ENCODE measurements at places on chromosomes 11 and 22. TPM values are rescaled to one million over a fixed set of nuclear protein-coding genes. Genes with fewer than 3 reads are reported as not detected.

CARNS1 gene
- 0.20 TPM for total RNA-seq

OR56A1 gene
- not detected for total RNA-seq

CATSPERZ gene
- 2.1 TPM for total RNA-seq

OR2AG1 gene
- total RNA-seq, result not detected

ALKBH3 gene
- total RNA-seq, result 26.0 TPM

GRM5 gene
- total RNA-seq, result not detected

RAB36 gene
- total RNA-seq, result 7.8 TPM

IGLL5 gene
- total RNA-seq, result not detected

P4HA3 gene
- total RNA-seq, result 48.3 TPM

ENDOD1 gene
- 13.1 TPM for total RNA-seq

BCO2 gene
- total RNA-seq, result 1.2 TPM

CFAP68 gene
- 32.5 TPM for total RNA-seq
